Stimulated activated CD4-positive, alpha-beta T cell treated with anti-CD3 and anti-CD28 coated beads, Interleukin-1b, Interleukin-23, amount 100 ng/mL, for 1 hour (primary cell): ENCODE measurements at places on chromosomes 7 and 10.

DNA sequence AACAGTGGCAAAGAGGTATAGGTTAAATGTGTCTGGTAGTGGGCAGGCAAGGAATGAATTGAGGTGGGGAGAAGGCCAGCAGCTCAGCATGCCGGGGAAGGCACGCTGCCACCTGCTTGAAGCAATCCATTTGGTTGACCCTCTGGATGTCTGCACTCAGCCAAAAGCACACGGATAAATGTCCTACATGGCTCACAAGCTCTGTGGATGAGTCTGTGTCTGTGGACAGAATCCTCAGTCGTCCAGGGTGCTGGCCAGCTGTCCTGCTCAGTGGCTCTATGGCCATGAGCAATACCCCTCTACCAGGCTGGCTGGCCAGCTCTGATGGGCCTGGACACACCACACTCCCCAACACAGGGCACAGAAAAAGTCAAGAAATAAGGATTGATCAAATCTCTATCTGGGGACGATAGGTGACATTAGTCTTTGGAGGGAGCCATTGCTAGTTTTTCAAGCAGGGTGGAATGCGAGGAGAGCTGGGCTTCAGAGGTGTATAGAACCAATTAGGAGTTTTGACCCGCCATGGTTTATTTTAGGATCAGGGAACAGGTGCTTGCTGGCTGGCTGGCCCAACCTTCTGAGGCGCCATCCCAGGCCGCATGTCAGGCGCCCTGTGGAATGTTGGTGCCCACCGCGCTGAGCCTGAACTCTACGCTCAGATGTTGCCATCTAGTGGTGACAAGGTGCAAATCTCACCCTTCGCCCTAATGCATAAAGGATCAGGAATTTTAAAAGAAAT is 493.4 kb downstream of the TNS3 start:
- DNase-seq, result no peak

- no peak for DNase-seq
Observed at GRCh38 chr10:92573091-92573797, 649 bp downstream of the IDE start.

GRCh38 chr7:126776498-126776897 is 476.2 kb downstream of the GRM8 start:
- no peak for DNase-seq

DNA sequence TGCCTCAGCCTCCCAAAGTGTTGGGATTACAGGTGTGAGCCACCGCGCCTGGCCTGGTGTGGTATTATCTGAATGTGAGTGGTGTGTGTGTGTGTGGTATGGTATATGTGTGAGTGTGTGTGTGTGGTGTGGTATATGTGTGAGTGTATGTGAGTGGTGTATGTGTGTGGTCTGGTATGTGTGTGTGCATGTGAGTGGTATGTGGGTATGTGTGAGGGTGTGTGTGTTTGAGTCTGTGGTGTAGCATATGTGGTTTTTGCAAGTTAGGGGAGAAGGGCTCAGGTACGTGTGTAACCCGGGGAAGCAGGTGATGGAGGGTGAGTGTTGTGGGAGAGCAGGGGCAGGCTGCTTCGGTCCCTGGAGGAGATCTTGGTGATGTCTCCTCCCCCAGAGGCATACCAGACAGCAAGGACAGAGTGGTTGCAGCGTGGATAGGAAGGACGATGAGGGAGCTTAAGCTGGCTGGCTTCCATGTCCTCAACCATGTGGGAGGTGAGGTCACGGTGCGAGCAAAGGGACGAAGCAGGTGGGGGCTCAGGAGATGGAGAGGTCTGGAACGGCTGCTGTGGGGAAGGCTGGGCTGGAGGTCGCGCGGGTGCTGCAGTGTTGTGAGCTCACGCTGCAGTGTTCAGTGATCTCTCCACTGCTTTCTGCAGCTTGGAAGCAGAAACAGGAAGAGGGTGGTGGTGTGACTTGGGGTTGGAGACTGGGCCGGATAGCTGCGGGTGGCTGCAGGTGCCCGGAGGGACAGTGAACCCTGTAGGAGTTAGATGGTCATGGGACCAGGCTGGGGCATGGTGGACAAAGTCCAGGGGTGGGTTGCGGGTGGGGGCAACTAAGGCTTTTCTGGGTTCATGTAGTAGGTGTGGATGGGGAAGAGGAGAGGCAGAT is 5.0 kb downstream of the ZYX start:
- DNase-seq, result no peak

- DNase-seq, result no peak
Observed at GRCh38 chr10:119297207-119297968, 90.0 kb downstream of the GRK5 start.

GRCh38 chr7:100655908-100656674 is at the start of gene ACTL6B:
Gene ACTL6B (minus strand): TSS chr7:100656448. CDS start chr7:100656354, 94 bp downstream.
- no peak for DNase-seq

DNA sequence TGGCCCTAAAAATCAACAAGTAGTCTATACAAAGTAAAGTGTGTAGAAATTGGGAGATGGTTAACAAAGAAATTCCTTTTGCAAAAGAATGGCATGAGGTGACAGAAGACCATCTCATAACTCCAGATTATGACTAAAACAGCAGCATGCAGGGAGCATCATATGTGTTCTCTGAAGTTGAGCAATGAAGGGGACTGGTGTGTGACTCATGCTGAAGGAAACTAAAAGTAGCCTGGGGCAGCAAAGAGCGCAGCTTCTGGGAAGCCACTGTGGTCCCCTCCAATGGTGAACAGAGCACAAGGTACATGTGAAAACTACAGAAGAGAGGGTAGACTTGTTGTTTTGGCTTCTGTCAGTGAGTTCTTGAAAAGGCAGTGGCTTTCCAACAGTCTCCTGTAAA is 133.4 kb downstream of the MACC1 start:
- no peak for DNase-seq

- no peak for DNase-seq
Observed at GRCh38 chr10:77586719-77587415, 50.7 kb downstream of the KCNMA1 start.

DNA sequence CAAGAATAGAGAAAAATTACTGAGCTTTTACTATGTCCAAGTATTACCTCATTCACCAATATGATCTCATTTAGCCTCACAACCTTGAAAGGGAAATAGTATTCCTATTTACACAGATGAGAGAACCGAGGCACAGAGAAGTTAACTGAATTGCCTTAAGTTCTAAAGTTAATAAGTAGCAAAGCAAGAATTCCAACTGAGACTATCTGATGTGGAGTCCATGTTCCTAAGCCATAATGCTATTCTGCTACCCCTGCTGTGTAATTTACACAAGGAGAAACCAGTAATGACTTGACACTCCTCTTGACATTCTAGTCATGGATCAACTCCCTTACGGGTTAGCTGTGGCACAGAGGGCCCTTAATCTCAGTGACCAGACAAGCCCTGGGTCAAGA is 60.7 kb downstream of the ABCB4 start:
- DNase-seq, result no peak

DNA sequence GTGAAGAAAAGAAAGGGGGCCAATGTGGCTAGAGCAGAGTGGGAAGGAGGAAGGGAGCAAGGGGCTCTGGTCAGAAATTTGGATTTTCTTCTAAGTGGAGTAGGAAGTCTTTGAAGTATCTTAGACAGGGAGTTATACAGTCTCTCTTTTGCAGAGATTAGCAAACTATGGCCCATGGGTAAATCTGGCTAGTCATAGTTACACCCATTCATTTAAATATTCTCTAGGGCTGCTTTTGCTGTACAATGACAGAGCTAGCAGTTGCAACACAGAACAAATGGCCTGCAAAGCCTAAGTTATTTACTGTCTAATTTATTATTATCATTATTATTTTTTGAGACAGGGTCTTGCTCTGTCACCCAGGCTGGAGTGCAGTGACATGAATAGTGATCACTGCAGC is 10.5 kb upstream of the LAMB4 start:
- no peak for DNase-seq

DNA sequence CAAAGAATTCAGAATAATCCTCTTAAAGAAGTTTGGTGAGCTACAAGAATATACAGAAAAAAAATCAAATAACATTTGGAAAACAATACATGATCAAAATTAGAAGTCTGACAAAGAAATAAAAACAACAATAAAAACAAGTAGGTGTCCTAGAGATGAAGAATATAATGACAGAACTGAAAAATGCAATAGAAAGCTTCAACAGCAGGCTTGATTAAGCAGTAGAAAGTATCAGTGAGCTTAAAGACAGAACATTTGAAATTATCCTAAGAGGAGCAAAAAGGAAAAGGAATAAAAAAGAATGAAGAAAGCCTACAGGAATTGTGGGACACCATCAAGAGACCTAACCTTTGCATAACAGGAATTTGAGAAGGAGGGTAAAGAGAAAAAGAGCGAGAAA is 238.8 kb downstream of the ZEB1 start:
- no peak for DNase-seq

GRCh38 chr10:64014281-64014680 is 493.1 kb downstream of the REEP3 start:
- DNase-seq, result no peak

- no peak for DNase-seq
Observed at GRCh38 chr10:21531164-21531563, 2.9 kb upstream of the MLLT10 start.

DNA sequence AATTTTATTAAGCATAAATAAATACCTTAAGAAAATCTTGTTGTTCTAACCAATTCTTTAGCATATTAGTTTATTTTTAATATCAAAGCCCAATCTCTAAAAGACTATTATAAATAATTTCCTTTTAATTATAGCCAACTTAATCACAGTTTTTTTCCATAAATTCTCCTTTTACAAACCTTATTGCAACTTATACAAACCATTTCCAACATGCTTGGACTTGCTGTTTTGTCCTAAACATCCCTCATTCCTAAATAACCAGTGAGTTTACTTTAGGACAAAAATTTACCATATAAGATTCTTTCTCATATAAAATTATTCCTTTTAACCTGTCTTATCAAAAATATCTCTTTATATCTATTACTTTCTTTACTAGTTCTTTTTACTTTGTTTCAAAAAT is 25.2 kb upstream of the LSM8 start:
- no peak for DNase-seq

- DNase-seq, result no peak
Observed at GRCh38 chr7:96836456-96836855, 126.8 kb upstream of the SEM1 start.

DNA sequence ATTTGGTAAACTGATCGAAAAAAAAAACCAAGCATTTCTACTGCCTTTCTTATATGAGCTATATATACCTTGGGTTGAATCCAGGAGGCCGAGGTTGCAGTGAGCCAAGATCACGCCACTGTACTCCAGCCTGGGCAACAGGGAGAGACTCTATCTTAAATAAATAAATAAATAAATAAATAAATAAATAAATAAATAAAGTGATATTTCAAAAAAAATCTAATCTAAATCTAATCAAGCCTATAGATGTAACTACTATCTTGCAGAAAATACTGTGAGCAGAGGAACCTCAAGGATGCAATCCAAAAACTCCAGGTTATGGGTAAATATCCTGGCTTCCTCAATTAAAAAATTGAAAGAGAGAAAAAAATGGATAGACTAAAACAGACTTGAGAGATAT is 71.2 kb upstream of the SLF2 start:
- DNase-seq, result no peak

DNA sequence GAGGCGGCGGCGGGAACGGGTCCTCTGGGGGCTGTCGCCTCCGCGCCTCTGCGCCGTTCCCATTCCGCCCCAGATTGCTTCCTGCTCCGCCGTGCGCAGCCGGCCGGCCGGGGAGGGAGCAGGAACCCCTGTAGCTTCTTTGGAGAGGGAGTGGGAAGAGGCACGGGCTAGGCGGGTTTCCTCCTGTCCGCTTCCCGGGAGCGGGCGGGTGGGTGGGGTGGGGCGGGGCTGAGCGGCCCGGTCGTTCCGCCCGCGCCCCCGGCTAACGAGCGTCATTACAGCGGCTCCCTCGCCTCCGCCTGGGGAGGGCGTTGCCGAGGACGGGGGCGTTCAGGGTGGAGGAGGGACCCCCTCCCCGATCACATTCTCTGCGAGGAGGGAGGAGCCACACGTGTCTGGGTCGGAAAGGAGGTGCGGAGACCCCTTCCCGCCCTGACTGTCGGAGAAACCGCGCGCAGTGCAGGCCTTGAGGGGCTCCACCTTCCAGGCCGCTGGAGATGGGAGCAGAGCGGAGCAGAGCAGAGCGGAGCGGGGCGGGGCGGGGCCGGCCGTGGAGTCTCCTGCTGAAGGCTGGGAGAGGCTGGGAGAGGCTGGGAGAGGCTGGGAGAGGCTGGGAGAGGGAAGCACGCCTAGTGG is 39.7 kb downstream of the AGAP3 start:
- no peak for DNase-seq

DNA sequence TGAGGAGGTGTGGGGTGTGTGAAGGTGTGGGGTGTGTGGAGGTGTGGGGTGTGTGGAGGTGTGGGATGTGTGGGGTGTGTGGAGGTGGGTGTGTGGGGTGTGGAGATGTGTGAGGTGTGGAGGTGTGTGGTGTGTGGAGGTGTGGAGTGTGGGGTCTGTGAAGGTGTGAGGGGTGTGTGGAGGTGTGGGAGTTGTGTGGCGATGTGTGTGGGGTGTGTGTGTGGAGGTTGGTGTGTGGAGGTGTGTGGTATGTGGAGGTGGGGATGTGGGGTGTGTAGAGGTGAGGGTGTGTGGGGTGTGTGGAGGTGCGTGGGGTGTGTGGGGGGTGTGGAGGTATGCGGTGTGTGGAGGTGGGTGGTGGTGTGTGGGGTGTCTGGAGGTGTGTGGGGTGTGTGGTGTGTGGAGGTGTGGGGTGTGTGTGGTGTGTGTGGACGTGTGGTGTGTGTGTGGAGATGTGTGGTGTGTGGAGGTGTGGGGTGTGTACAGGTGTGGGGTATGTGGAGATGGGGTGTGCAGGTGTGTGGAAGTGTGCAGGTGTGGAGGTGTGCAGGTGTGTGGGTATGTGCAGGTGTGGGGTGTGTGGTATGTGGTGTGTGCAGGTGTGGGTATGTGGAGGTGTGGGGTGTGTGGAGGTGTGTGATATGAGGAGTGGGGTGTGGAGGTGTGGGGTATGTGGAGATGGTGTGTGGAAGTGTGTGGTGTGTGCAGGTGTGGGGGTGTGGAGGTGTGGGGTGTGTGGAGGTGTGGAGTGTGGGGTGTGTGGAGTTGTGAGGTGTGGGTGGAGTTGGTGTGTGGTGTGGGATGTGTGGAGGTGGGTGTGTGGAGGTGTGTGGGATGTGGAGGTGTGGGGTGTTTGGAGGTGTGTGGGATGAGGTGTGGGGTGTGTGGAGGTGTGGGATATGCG is 34.5 kb downstream of the SPDYE17 start:
- DNase-seq, result no peak

DNA sequence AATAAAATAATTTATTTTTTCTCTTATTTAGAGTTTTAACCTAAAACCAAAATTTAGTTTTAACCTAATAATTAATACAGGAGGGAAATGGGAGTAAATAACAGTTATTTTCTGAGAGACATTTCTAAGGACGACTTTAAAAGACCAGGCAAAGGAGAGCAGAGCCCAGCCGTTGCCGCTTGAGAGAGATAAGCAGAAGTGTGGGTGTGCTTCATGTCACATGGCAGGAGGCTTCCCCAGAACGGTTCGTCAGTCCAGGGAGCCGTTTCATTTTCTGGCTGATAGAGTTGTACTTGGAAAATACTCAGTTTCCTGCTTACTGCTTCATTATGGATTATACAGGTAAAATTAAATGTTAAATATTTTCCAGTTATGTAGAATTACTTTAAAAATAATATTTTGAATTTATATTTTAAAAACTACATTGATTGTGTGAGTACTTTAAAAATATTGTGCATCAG is 61.4 kb downstream of the ST7 start:
- no peak for DNase-seq
